Fibroblast of the aortic adventitia (primary cell): ENCODE measurements at places on chromosomes 13 and 19. TPM values are rescaled to one million over a fixed set of nuclear protein-coding genes. Genes with fewer than 3 reads are reported as not detected.
A peak's percentile ranks its signal among the peaks of the same experiment; 100 is the strongest.

DNA sequence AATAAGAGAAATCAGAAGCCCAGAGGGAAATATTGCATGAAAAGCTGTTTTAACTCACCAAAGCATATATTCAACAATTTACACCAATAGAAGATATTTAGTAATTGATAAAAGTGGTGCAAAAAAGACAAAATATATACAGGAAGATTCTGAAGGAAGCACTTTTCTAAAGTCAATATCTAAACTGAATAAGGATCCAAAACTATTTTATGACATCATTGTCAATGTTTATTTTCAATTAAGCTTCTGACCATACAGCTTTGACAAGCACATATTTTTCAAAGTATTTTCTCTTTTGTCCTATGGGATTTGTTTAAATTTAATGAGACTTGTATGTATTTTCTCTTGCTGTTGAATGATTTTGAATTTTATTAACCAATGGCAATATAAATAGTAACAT is 1716.1 kb downstream of the OLFM4 start:
- DNase-seq: no peak

DNA sequence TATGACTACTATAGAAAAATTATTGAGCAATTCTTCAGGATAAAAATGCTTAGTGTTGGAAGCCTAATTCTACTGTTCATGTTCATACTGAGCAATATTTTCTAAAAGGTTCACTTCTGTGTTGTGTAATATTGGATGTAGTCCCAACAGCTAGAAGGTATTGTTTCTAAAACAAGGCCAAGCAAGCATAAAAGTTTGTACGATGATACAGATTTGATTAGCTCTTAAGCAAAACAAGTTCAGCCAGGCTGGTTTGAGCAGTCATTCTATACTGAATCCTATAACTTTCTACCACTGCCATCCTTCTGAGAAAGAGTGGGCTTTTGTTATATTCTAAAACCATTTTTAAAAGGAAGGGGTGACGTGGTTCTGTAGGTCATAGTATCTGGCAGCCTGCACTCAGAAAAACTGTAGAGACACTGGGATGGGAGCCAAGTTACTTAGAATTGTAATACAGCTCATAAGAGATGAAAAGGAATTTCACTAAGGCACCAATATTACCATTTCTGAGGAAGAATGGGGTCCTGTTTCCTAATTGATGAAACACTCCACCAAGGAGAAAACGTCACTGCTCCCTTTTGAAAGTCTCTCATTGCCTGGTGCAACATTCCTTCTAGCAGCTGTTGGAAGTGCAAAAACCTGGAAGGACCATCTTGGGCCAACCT is 275.0 kb upstream of the DACH1 start:
- peak; percentile 3 for DNase-seq

- DNase-seq: no peak
Observed at GRCh38 chr19:10321874-10322835, 6.3 kb upstream of the FDX2 start.

DNA sequence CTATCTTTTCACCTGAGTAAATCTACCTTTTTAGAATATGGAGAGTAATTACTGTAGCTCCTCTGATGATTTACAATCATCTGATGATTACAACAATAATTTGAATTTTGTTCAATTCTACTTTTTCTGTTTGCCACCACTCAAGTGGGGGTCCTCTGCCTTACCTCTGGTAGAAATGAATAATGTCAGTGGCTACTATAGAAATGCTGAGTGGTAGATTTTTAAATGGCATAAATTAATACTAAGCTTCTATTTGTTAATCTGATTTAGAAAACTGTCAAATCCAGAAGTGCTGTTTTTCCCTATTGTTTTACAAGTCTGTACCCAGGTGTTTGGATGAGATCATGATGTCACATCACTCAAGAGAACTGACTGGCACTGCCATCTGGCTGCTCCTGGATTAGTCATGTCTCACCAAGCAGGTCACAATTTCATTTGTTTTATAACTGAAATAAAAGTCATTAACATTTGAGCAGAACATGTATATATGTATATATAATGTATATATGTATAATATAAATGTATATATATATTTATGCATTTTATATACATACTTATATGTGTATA is 494.8 kb downstream of the TBC1D4 start:
- no peak for DNase-seq

DNA sequence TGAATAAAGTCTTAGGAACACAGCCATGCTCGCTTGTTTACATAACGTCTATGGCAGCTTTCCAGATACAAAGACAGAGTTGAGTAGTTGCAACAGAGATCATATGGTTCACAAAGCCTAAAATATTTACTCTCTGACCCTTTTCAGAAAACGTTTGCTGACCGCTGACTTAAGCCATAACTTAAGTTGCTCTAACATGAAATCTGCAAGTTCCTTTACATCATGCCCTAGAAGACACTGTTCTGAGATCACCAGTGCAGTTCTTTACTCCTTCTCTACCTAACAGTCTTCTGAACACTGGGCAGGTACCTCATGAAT is 166.4 kb downstream of the DCLK1 start:
- peak; percentile 41 for DNase-seq

DNA sequence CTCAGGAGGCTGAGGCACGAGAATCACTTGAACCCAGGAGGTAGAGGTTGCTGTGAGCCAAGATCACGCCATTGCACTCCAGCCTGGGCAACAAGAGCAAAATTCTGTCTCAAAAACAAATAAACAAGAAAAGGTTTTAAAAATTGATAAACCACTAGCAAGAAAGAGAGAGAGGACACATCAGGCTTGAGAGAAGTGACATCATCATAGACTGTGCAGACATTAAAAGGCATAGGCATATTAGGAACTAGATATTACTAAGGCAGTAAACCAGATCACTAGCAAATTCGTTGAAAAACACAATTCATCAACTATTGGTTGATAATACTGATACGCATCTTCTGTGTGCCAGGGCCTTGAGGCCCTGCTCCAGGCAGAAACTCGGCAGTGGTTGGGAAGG is 7.7 kb downstream of the A1BG start:
- DNase-seq: no peak

- no peak for DNase-seq
Observed at GRCh38 chr13:87124785-87125074, 546.4 kb upstream of the SLITRK5 start.

- no peak for DNase-seq
Observed at GRCh38 chr13:22967669-22968068, 213.1 kb upstream of the SGCG start.

DNA sequence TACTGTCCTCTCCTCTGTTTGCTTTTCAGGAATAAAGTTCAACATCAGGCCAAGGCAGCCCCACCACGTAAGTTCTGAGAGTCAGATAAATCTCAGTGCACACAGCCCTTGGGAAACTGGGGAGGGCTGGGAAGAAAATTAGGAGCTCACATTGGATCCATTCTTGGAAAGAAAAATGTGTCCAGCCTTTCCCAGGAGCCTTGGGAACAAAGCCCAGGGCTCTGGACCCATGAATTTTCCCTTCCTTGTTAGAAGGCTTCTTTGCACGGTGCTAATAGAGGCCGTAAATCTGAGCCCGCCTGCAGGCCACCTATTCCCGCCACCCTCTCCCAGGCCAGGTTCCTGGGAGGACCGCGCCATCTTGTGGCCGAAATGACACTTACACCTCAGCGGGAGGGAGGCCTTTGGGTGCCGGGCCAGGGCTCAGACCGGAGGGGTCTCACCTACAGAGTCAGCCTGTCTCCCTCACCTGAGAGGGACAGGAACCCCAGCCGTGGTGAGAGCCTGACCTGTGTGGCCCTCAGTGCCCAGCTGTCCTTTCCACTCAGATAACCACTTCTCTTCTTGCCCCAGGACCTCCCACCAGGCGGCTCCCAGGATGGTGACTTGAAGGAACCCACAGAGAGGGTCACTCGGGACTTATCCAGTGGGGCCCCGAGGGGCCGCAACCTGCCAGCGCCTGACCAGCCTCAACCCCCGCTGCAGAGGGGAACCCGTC is 25.1 kb upstream of the KCTD15 start:
- peak; percentile 57 for DNase-seq

DNA sequence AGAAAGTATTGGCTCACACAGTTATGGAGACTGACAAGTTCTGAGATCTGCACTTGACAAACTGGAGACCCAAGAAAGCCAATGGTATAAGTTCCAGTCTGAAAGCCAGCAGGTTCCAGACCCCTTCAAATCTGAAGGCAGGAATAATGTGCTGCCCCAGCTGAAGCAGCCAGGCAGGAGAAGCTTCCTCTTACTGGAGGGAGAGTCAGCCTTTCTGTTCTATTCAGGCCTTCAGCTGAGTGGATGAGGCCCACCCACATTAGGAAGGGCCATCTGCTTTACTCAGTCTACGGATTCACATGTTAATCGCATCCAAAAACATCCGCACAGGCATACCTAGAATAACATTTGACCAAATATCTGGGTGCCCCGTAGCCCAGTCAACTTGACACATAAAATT is 8.2 kb upstream of the VWA8 start:
- no peak for DNase-seq

DNA sequence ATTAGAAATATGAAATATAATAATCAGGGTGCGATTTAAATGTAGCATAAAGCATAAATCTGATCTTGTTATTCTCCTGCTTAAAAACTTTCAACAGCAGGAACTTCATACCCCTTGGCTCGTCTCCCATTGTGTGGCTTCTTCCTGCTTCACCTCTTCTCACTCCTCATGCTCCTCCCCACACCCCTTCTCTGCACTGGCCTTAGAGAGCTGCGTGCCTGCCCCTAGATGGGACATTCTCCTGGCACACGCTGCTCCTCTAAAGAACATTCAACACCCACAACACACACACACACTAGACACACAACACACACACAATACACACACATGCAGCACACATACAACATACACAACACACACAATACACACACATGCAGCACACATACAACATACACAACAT is 104.6 kb upstream of the RAP2A start:
- peak; percentile 47 for DNase-seq

GRCh38 chr19:12696366-12697335 is at the start of gene FBXW9:
Gene FBXW9, minus strand, starts transcription at chr19:12696631. Its CDS starts 50 bp downstream, at chr19:12696581.
- peak; percentile 97 for DNase-seq

The FXYD3 gene
- 1.3 TPM in 1 of 2 replicates, not detected in the other for total RNA-seq

The ATP4B gene
- total RNA-seq: not detected in 2 replicates

The ZNF805 gene
- 23.2 and 32.5 TPM in 2 replicates for total RNA-seq

The ZNF579 gene
- 4.4 and 7.9 TPM in 2 replicates for total RNA-seq

The CEACAM3 gene
- not detected in 2 replicates for total RNA-seq
